Naive B cell (primary cell): ENCODE measurements at places on chromosomes 6 and 20. TPM values are rescaled to one million over a fixed set of nuclear protein-coding genes. Genes with fewer than 3 reads are reported as not detected.

Gene ACTL10
- 3.7 TPM for polyA plus RNA-seq

Gene HLA-DQA1
- polyA plus RNA-seq, result 1,253 TPM

Gene CRISP2
- not detected for polyA plus RNA-seq

Gene C20orf202
- not detected for polyA plus RNA-seq

Gene TFAP2D
- polyA plus RNA-seq, result not detected

Gene CD109
- polyA plus RNA-seq, result not detected

Gene HAO1
- not detected for polyA plus RNA-seq

Gene GPR31
- not detected for polyA plus RNA-seq

Gene BEND3
- polyA plus RNA-seq, result not detected

Gene SIRPB2
- polyA plus RNA-seq, result not detected

Gene IP6K3
- not detected for polyA plus RNA-seq
